Adrenal gland (tissue), 19 donors: ENCODE measurements at places on chromosomes 13 and 19. TPM values are rescaled to one million over a fixed set of nuclear protein-coding genes. Genes with fewer than 3 reads are reported as not detected.

Gene KLK5
- total RNA-seq, result not detected

Gene ZNF563
- 5.4 TPM for total RNA-seq

Gene PDE4C
- total RNA-seq, result 0.20 TPM

Gene TEX29
- not detected for total RNA-seq

Gene PSG11
- not detected for total RNA-seq

Gene SBK2
- total RNA-seq, result not detected

Gene SOX21
- not detected for total RNA-seq

Gene ZNF837
- total RNA-seq, result 4.3 TPM

Gene TMEM259
- total RNA-seq, result 94.1 TPM

Gene SLC10A2
- total RNA-seq, result not detected

Gene PSG7
- not detected for total RNA-seq

Gene MYH14
- total RNA-seq, result 8.5 TPM

Gene ATXN8OS
- total RNA-seq, result not detected
